Pulmonary artery endothelial cell (primary cell): ENCODE measurements at places on chromosomes 4 and X.

DNA sequence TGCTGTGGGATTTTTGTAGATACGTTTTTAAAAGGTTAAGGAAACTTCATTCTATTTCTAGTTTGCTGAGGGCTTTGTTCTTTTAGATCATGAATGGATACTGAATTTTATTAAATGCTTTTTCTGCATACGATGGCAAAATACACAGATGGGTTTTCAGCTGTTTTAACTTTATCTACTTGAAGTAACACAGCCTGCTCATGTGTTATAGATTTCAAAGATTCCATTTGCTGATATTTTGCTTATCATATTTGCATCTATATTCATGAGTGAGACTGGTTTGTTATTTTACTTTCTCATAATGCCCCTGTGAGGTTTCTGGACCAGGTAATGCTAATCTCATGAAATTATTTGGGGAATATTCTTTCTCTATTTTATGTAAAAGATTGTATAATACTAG is 34.5 kb upstream of the HERC5 start:
- no peak for DNase-seq

GRCh38 chr4:147288512-147288911 is 192.4 kb upstream of the EDNRA start:
- no peak for DNase-seq

DNA sequence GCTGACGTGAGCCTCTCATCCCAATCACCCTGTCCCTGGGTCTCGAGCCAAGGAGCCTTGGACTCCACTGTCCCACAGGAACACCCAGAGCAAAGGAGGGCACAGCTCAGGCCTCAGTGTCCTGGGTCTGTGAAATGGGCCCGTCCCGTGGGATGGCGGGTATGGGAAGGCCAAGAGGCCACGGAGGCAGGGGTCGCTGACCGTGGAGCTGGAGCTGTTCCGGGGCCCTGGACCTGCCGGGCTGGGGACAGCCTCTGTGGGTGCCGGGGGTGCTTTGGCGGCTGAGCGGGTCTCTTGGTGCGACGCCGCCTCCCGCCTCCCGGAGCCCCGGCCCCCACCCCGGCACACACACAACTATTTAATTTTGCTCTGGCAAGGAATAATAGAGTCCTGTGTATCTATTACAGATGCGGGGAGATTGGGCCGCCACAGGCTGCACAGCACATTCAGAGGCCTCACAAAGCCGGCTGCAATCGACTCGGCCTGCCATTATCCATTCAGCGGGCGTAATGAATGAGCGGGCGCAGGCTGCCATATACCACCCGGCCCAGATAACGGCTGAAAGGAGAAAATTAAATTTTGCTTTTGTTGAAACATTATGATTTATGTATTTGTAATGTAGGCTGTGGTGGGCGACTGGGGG is 83.9 kb upstream of the NKX1-1 start:
- DNase-seq: no peak

- DNase-seq: peak; percentile 20
Measured at GRCh38 chrX:44012484-44013096, 39.4 kb upstream of the NDP start.

DNA sequence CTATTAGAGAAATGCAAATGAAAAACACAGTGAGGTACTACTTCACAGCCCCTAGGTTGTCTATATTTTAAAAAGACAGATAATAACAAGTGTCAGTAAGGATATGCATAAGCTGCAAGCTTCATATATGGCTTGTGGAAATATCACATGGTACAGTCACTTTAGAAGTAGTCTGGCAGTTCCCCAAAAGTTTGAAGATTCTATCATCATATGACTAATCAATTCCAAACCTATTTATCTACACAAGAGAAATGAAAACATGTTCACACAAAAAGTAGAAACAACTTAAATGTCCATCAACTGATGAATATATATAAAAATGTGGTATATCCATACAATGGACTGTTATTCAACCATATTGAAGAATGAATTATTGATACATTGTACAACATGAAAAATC is 185.8 kb upstream of the STK26 start:
- no peak for DNase-seq

DNA sequence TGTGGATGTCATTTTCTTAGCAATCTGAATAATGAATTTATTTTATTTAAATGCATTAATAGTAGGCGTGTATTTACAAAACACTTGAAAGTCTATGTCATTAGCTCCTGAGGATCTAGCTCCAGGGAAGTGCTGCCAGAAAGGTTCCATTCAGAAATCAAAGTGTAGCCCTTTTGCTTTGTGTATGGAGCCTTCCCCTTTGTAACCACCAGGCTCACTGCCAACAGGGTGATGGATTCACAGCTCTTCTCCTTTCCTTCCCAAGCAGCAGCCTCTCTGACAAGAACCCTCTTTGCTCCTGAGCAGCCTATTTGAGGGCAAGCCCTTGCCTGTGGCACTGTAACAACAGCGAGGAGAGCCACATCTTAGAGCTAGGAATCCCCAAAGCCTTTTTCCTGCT is 286.0 kb upstream of the RASGEF1B start:
- no peak for DNase-seq

- DNase-seq: no peak
Measured at GRCh38 chr4:180564026-180564425, 1679.2 kb upstream of the TENM3 start.

DNA sequence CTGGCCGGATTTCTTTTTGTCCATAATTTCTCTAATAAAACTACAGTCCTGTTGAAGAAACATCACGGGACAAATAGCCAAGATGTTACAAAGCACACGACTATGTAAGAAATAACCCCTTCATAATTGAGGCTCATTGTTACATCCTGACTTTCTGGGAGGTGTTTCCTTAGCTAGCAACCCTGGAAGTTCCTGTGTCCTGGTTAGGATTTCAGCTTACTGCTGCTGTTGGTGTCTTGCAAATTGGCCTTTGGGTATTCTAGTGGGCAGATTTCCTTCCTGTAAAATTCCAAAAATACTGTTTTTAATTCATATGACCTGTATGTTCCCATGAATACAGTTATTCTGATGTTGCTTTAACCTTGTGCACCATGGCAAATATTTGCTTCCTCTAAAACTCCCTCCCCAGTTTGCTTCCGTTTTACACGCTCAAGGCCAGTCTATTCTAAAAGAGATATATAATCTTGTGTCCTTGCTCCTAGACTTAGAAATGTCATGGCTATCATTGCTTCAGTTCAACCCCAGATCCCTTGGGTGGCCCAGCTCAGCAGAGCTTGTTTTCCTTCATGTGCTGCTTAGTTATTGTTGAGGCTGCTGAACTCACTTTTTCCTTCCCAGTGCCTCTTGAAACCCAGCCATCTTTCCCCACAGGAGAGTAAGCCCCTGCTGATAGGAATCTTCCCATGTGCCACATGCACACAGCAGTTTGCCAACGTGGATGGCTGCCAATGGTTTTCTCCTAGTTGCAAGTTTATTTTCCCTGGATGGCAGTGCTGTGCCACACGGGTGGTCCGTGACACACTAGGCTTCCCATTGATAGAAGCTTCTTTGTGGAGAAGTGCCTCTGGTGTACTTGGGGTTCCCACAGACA is 75.8 kb downstream of the TSPAN7 start:
- peak; percentile 35 for DNase-seq

DNA sequence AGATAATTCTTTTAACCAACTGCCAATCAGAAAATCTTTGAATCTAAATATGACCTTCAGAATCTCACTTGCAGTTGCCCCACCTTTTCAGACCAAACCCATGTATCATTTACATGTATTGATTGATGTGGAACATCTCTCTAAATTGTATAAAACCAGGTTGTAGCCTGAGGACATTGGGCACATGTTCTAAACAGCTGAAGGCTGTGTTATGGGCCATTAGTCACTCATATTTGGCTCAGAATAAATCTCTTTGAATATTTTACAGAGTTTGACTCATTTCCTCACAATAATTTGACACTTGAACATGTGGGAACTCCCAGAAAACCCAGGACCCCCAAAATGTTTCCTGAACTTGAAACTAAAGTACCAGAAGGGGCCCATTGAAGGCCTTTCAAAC is 58.7 kb downstream of the UGT2B10 start:
- DNase-seq: no peak

DNA sequence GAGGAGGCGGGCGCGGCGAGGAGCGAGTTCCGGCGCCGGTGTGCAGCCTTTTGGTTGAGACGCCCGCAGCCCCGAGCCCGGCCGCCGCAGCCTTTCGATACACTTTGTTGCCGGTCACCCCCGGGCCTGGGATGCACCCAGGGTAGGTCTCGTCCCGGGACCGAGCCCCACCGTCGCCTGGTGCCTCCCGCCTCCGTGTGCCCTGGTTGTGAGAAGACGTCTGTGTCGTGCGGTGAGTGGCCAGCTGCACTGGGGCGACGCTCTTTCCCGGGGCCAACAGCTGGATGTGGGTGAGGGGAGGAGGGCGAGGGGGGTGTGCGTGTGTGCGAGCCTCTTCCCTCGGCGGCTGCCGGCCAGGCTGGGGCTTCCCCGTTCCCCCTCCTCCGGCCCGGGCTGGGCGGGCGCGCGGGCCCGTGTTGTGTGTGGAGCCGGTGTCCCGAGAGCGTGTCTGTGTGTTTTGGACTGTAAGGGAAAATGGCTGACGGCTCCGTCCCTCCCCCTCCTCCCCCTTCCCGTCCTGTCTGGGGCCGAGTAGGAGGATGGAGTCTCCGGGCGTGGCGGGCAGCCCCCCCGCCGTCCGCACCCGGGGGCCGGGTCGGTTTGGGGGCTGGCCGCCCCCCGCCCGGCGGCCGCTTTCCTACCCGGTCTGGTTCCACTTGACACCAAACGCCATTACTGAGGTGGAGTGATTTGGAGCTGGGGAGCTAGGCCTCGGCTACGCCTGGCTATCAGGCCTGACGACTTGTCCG is 807 bp downstream of the USP9X start:
- DNase-seq: peak; percentile 13

DNA sequence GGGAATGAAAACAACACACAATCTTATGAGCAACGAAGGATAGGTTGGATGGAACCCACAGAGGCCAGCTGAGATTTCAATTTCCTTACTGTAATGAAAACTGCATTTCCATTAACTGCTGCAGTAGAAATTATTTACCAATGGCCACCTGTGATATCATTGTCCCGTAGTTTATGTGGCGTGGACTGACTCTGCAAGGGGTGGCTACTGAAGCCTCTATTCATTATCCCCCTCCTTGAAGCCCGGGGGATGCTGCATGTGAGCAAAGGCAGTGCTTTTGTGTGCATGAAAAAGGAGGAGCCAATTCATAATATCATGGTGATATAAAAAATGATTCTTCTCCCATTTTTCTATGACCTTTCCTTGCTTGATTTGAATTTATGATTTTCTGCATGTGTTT is 207.8 kb downstream of the PTTG2 start:
- DNase-seq: no peak

DNA sequence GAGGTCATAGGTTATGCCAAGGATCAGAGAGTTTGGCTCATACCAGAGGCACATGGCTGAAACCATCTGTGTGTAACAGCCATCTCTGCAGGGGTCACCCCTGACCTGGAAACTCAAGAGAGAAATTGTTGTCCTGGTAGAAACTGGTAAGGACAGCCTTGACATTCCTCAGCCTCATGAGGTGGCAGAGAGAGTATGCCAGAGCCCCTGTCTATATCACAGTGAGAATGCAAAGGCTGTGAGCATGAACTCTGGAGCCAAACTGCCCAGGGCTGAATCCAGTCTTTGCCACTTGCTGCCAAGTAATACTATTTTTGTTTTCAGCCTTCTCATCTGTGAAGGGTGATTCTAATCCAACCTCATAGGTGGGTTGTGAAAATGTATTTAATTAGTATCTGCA is 37.1 kb upstream of the CCDC149 start:
- DNase-seq: no peak

DNA sequence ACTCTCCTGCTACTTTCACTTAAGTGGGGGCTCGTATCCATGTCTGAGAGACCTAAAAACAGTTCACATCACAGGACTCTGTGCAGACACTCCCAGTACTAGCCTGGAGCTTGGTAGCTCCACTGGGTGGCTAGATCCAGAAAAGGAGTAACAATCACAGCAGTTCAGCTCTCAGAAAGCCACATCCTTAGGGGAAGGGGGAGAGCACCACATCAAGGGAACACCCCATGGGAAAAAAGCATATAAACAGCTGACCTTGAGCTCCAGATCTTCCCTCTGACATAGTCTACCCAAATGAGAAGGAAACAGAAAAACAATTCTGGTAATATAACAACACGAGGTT is 175.8 kb downstream of the FAM13A start:
- DNase-seq: no peak

GRCh38 chr4:142318280-142318679 is 527.8 kb downstream of the INPP4B start:
- DNase-seq: no peak

GRCh38 chr4:118354913-118355312 is 2.1 kb upstream of the PRSS12 start:
- DNase-seq: no peak
